ENCODE measurements at places on chromosomes 12 and 14.
A peak's percentile ranks its signal among the peaks of the same experiment; 100 is the strongest.

GRCh38 chr14:70888681-70889175, 18.5 kb upstream of the PCNX1 start:
- DNase-seq = no peak

DNA sequence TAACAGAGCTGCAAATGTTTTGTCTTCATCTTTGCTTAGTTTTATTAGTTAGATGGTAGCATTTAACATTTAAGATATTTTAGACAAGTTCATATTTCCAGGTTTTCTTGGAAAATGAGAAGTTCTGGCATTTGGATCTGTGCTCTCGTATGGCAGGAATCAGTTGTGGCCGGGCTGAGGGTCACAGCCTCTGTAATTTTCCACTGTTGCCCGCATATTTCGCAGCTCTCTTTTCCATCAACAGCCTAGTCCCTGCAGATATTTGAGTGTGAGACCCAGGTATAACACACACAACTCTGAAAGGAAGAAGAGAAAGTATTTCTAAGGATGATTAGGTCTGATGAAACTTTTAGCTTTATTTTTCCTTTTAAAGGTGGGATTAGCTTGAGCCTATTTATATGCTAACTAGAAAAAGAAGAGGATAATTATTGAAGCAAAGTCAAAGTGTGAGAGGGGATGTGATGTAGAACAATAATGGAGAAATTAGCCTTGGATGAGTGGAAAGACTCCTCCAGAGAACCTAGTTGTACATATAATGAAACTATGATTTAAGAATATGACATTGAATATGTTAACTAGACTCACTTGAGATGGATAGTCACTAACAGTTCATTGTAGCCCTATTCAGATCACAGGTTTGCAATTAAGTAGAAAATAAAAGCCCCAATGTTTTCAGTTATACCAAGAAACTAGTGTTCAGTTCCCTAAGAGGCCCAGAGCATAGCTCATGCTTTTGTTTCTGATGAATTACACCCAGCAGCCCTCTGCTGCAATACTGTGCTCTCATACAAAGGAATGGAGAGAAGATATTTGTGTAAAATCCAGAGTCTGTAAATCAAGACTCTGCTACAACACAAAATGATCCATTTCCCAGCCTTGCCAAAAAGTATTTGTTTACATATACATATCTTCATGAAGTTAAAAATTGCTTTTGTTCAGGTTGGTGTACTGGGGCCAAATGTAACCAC, 158.4 kb downstream of the C12orf50 start:
- no peak for DNase-seq

DNA sequence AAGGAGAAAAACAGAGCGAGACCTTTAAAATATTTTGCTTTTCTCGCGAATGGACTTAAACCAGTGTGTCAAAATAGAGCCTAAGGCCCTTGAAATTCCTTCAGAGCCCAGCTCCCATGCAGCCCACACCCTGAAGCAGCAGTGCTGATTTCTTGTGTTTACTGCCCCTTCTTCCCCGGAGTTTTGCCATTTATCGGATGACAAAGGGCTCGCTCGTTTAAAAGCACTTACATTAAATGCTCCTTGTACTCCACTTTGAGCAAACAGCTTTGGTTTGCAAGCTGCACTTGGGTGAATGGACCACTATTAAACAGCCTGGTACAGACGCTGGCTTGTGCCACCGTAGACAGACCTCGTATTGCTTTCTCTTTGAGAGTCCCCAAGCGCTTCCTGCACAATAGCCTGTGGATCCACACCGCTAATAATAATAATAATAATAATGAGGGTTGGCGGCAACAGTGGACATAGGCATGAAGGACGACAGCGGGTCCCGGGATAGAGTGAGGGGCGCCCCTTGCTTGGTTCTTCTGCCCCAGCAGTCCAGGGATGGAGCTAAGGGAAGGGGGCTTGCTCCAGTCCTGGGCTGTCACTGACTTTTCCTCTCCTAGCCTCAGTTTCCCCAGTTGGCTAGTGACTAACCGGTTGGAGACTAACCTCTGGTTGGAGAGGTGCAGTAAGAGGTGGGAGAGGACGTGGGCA, 6.6 kb downstream of the DLK1 start:
- peak; percentile 24 for DNase-seq

GRCh38 chr12:17304503-17305347, 698.8 kb upstream of the LMO3 start:
- no peak for DNase-seq

DNA sequence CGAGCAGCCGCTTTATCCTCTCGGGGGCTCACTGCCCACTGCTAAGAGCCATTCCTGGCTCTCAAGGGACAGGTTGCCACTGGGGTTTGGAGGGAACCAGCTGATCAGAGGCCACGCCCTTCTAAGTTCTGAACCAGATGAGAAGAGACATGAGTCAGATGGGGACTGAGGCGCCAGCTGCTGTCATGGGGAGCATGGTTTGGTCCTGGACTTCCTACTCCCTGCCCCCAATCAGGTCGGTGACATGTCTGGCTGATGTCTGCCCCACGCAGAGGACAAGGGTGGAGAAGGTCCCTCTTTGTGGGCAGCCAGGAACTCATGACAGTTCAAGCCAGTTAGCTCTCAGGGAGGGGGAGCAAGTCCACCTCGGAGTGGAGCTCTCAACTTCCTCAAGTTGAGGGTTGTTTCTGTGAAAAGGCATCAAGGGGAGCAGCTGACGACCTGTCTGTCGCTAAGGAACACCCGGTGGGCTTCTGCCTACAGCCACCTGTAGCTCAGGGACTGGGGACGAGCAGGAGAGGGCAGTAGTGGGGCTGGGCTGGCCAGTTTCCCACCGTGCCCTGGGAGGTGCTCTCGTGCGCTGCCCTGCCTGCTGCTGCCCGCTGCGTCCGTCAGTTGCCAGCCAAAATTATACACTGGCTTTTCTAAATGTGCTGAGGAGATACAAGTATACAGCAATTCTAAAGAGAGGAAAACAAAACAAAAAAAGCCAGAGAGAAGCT, 20.5 kb downstream of the PSMC1 start:
- no peak for DNase-seq

DNA sequence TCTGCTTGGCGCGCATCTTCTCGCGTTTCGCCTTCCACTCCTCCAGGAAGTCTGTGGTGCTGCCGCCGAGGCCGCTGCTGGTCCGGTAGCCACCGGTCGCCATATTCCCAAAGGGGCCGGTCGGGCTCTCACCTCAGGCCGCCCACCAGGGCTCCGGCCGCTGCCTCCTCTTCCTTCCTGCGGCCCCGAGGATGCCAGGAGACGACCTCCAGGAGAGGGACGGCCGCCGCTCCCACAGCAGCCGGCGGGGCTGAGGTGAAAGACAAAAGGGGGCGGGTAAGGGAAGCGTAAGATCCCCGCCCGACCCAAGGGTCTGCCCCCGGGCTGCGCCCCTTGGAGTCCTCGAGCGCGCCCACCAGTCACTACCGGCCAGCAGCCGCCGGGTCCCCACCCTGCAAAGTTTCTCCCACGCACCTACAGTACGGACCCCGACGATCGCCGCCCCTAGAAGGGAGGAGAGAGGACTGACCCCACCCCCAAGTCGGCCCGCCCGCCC, 574 bp downstream of the PAWR start:
- DNase-seq = no peak

DNA sequence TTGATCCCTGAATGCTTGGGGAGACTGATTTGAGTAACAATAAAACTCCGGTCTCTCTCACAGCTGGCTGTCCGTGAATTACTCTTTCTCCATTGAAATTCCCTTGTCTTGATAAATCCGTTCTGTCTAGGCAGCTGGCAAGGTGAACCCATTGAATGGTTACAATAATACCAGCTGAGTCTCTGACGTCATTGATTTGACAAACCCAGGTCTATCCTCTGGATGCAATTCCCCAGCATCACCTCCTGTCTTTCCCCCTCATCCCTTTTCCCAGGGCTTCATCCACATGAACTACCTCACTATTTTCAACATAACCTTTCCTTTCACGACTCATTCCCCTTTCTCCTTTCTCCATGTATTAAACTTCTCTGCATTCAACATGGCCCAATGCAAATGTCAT, 98.7 kb upstream of the TMEM132C start:
- DNase-seq = no peak

- DNase-seq = peak; percentile 10
These were observed 8.5 kb upstream of the PRKAB1 start for GRCh38 chr12:119659289-119659897.

DNA sequence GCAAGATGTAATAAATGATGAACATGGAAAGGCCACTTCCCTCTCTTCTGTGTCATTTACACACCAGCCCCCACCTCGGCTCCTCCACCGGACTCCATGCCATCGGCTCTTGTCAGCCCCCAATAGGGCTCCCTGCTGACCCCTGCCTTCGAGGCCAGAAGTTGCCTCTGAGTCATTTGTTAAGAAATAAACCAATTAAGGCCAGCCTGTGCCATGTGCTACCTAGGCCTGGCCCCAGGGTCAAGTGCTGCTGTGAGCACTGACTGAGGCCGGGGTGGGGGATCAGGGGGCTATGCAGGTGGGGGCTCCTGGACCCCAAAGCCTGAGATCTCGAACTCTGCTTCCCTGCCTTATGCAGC, 53.2 kb downstream of the TESC start:
- DNase-seq = no peak

DNA sequence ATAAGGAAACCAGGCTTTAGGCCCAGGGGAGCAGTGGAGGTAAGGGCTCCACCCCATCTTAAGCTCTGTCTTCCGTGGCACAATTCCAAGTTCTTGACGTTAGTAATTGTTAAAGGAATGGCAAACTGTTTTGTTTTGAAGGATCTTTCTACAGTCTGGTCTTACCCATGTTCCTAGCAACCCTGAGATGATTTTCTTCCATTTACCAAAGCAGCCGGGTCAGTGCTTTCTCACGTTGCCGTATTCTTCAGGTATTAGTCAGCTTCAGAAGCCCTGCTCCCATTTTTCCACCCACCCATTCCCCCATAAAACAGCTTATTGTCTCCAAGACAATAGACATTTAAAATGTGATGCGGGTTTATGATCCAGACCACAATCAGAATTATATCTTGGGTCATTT, 10.3 kb downstream of the NRIP2 start:
- DNase-seq = no peak

GRCh38 chr12:50572287-50572686, 67.5 kb downstream of the DIP2B start:
- no peak for DNase-seq

DNA sequence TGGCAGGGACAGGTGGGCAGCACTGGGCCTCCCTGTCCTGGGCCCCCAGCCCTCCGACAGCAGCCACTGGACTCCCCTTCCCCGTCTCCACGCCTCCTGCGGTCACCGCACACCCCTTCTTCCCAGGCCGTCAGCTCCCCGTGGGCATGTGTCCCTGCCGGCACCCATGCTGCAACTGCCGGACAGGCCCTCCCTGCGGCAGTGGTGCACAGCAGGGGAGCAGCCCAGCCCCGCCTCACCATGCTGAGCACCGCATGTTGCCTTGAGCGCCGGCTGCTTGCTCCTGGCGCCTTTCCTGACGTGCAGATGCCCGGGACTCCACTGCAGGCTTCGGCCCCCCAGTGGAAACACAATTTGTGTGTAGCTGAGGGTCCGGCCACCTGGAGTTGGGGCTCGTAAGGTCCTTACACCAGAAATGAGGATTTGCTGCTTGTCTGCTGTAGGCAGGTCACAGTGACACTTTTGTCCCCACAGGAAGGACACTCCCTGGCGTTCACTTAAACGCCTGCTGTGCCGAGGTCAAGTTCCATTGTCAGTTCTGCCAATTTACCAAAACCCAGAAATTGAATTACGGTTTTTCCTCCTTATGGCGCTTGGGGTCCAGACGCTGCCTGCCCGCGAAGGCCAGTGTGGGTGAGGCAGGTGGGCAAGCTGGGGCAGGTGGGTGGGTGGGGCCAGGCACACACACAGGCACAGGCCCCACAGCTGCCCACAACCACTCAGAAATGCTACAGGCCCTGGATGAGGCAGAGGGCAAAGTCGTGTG, 28.2 kb upstream of the MMP17 start:
- no peak for DNase-seq

GRCh38 chr12:78120866-78121560, 290.3 kb downstream of the NAV3 start:
- DNase-seq = no peak

- no peak for DNase-seq
These were observed 109.8 kb upstream of the BCAT1 start for GRCh38 chr12:25058658-25059058.

DNA sequence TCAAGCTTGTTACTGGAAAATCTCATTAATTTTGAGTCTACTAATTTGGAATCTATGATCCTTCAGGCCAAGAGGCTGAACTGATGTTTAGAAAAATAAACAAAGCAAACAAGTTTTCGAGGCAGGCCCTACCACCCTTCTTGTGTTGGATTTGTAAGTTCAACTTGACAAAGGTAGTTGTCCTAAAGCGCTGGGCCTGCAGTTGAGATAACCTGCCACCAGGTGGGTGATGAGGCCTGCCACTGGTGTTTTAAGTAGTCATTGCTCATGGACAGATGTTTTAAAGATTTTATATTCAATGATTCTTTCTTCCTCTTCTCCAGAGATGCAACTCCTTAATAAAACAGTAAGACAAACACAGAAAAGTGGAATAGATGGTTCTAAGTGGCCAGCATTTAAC, 19.4 kb downstream of the ACVRL1 start:
- DNase-seq = no peak

DNA sequence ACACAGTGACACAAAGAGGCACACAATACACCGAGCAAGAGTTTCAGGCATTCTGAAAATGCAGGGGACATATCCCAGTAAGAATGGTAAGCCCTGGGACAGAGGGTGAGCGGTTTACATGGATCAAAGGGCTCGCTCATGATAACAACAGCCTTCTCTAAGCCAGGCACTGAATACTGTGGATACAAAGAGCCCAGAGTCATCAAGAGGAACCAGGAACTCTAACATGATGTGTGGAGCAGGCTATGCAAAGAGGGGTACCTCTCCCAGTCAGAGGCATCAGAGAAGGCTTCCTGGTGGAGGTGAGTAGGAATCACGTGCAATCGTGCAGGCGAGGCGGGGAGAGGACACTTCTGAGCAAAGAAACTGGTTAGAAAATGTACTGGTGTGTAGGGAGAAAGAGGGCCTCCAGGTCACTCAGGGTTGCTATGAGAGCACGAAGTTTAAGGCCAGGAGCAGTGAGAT, 76.9 kb upstream of the EEA1 start:
- DNase-seq = no peak

DNA sequence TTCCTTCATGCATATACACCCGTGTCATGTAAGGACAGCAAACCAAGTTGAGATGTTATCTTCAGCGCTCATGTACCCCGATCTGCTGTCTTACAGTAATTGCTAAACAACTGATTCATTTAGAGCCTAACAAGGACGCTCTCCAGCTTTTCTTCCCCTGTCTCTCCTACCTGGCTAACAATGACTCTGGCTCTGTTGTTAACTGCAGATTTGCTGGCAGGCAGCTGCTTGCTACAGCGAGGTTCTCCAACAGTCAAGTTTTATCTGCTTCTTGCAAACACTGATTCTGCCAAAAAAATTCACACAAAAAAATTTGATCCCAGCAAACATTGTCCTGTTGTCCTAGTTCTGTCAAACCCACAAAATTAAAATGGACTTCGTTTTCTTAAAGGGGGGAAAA, 101.6 kb downstream of the OTX2 start:
- DNase-seq = no peak

- no peak for DNase-seq
These were observed 1096.6 kb downstream of the FLRT2 start for GRCh38 chr14:86626530-86626929.

GRCh38 chr12:1974812-1975211, 29.4 kb downstream of the DCP1B start:
- no peak for DNase-seq

Data from NCI-H187 treated with DMSO at 0.1 percent for 48 hours (cell line).